ENCODE measurements at places on chromosomes 4 and X.

DNA sequence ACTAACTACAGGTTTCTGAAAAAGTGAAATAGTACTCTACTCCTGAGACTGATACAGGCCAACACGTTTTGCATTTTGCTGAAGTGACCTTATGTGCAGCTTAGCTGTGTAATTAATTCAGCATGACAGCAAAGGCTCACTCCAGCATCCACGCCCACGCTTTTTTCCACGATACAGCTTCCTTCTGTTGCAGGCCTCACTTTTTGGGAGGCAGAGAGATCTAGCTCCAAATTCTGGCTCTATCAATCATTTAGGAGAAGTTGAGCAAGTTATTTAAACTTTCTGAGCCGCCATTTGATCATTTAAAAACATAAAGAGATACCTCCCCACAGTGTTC lies 160.3 kb downstream of the AFAP1 start:
- DNase-seq, result no peak

- peak; percentile 5 for DNase-seq
These were observed 29.6 kb upstream of the ERVMER34-1 start for GRCh38 chr4:52780617-52781354.

DNA sequence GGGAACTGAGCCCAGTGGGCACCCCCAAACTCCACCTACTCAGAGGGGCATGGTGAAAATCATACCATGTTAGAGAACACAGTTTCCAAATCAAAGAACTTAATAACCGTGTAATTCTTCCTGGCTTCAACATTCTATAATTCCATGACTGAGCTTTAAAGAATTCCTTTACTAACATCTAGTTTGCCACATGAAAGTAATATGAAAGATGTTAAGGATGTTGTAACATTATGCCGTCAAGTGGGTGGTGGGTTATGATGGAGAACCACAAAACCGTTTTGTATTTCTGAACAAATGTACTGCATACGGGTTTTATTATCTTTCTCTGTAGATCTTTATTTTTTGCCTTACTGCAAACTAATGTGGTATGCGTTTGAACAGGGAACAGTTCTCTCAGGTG lies 549.0 kb upstream of the MAGEB2 start:
- no peak for DNase-seq

DNA sequence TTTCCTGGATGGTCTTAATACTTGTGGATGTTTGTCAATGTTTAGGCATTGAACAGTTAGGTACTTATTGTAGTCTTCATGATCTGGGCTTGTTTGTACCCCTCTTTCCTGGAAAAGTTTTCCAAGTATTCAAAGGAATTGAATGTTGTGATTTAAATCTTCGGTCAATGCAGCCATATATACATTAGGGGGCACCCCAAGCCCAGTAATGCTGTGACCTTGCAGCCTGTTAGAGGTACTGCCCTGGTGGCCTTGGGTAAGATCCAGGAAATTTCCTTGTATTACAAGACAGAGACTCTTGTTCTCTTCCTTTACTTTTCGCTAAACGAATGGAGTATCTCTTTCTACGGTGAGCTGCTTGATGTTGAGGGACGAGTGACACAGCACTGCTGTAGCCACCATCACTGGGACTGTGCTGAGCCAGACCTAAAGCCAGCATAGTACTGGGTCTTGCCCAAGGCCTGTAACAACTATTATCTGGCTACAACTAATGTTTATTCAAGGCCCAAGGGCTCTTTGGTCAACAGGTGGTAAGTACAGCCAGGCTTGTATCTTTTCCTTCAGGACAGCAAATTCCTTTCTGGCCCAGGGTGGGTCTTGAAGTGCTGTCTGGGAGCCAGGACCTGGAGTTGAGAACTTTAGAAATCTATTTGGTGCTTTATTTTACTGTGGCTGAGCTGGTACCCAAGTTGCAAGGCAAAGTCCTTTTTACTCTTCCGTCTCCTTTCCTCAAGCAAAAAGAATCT lies 118.3 kb upstream of the ATOH1 start:
- DNase-seq, result peak; percentile 5

DNA sequence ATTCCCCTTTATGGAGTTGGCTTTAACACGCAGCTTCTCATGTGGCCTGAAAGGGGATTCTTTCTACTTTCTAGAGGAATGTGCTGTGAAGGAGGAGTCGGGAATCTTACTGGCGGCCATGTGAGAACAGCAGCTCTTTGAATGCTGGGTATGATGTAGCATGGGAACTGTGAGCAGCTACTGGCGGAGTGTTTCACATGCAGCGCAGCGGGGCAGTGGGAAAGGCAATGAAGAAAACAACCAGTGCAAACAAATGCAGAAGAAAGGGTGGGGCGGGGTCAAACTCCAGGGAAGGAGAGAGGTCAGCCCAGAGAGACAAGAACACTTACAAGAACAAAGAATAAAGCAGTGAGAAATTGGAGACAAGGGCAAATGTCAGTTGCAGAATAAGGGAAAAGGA lies 363.8 kb upstream of the FTHL17 start:
- DNase-seq, result no peak

DNA sequence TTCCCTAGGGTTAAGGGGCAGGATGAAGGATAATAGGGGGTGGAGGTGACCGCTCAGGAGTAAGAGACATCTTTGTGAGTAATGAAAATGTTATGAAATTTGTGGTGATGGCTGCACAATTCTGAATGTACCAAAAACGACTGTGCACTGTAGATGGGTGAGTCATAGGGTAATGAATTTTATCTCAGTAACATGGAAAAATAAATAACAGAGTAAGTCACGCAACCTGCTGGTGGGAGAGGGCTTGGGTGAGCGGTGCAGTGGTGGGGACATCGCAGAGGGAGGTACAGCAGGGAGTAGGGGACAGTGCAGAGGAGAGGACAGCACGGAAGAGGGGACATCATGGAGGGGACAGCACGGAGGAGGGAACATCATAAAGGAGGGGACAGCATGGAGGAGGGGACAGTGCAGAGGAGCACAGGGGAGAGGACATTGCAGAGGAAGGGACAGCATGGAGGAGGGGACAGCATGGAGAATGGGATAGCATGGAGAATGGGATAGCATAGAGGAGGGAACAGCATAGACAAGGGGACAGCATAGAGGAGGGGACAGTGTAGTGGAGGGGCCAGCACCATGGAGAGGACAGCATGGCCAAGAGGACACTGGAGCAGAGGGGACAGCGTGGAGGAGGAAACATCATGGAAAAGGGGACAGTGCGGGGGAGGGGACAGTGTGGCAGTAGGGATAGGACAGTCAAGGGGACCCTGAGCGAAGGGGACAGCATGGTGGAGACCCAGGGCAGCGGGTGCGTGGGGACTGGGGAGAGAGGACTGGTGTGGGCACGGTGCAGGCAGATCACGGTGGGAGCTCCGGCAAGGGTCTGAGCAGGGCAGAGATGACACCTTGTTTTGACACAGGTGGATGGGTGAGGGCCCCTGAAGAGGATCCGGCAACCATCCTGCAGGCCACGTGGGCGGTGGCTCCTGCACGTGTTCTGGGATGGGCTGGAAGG lies 68.5 kb upstream of the MXD4 start:
- DNase-seq, result no peak

DNA sequence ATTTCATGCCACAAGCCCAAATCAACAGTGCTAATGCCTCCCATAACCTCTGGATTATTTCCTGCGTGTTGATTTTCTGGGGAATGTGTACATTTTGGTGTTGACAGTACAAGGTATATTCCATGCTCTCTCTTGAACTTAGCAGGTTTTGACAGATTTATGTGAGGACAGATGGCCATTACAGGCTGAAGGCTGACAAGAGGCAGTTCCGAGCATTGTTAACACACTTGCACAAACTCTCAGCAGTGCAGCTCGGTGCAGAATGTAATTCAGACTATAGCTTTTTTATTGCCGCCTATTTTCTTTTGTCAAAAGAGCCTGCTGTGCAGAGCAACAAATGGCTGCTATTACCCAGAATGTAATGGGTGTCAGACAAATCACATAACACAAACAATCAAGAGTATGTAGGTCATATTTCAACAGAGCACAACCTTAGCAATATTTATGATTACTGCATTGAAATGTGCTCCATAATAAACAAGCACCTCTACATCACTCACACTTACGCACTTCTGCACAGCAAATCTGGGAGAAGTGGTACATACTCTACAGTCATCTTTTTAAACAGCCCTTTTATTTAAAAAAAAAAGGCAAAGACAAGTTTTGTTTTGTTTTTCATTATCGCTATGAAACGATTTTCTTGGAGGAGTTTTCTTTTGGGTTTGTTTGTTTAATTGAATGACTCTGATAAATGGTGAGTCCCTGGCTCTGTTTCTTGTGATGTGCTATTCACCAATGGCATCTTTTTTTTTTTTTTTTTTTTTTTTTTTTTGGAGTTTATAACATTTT lies 71.6 kb downstream of the PPARGC1A start:
- no peak for DNase-seq

DNA sequence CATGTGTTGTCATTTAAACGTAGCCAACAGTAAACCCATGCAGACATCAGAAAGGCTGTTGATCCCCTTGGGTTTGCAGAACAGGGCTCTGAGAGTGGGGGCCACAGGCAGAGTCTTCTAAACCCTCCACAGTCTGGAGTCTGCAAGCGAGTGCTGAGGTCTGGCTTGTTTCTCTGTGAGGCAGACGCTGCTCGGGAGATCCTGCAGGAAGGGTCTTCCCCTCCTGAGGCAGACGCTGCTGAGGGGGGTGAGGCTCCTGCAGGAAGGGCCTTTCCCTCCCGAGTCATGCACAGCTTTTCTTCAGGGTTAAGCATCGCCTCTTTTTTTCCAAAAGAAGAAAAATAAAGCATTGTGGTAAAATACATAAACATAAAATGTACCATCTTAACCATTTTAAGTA lies 17.1 kb upstream of the PDE6B start:
- no peak for DNase-seq

DNA sequence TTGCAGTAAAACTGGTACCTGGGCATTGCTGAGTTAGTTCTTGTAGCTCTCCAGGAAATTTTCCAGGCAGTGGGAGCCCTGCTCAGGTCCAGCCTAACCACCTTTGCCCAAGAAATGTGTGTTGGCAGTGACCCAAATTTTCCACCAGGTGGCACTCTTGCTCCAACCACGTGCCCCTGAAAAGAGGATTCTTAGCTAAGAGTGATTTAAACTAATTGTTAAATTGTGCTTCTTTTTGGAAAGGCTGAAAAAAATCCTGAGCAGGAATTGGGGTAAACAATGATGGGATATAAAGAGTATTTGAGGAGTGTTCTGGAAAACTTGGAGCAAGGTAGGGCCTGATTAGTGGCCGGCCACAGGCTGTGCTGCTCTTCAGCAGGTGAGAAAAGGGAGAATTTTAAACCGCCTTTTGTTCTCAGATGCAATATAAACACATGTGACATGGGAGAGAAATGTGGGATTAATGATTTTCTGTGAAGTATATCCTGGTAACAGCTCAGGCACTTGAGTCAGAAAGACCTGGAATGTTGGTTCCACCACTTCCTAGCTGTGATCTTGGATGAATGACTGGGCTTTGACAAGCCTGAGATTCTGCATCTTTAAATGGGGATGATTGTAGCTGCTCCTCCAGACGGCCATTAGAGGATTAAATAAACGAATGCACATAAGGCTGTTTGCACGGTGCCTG lies 219.6 kb downstream of the PTTG2 start:
- DNase-seq, result peak; percentile 81

GRCh38 chr4:70182517-70183167 lies 12.9 kb upstream of the ODAM start:
- no peak for DNase-seq

GRCh38 chr4:141771889-141772830 lies 135.8 kb downstream of the IL15 start:
- DNase-seq, result no peak

DNA sequence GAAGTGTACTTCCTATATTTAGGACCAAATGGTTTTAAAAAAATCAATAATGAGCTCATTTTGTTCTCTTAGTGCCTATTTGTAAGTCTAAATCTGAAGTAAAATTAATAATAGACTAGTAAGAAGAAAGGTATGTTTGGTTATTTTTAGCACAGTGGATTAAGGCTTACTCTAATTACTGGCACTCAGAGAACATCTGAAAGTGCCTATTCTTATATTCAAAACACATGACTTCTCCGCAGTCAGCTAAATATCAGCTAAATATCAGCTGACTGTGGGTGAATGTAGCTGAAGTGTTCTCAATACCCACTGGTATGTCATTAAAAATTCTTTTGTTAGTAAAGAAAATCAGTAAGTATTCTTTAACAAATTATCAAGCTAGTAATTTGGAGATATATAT lies 6.0 kb downstream of the AP1S2 start:
- no peak for DNase-seq

GRCh38 chr4:161419822-161420221 lies 744.0 kb downstream of the FSTL5 start:
- peak; percentile 12 for DNase-seq

- DNase-seq, result peak; percentile 66
These were observed 107.7 kb downstream of the ANXA3 start for GRCh38 chr4:78659264-78659663.

- no peak for DNase-seq
These were observed 5.7 kb downstream of the JAKMIP1 start for GRCh38 chr4:6194458-6195195.

- DNase-seq, result no peak
These were observed 20.3 kb upstream of the DHX15 start for GRCh38 chr4:24604558-24605214.

- no peak for DNase-seq
These were observed 1673.4 kb upstream of the PCDH7 start for GRCh38 chr4:29046781-29047180.
